Endothelial cell of umbilical vein (primary cell): ENCODE measurements at places on chromosomes 16 and 17. TPM values are rescaled to one million over a fixed set of nuclear protein-coding genes. Genes with fewer than 3 reads are reported as not detected.

The MYO18A gene
- 3.9 and 4.5 TPM in 2 replicates for polyA plus RNA-seq

DNA sequence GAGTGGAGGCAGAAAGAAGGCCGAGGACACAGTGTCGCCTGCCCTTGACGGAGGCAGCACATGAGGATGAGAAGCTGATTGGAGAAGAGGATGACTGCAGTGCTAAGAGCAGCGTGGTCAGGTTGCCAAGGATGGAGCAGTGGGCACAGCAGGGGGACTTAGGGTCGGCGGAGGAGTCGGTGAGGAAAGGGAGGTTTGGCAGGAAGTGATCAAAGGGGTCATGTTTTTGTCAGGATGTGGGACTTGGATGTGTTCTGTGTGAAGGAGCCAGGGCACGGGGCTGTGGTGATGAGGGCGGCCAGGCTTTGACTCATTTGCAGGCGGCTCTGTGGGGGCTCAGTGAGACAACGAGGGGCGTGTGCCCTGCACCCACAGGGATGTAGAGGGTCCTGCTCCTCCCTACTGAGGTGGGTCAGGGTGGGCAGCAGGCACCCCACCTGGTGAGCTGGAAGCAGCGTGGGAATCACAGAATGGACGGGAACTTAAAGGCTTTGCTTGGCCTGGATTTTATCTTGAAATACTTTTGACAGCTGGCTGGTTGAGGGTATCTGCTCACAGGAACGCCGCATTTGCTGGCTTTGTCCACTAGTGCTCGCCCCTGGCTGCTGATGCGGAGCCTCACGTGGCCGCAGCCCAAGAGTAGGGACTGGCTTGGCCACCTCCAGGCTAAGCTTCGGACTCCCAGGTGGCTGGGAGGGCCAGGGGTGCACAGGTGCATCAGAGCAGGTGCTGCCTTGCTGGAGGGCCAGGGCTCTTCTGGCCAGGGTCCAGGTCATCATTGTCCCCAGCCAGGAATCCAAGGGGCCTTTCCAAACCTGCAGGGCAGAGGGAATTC, 6.0 kb downstream of the MPG start:
- peak; percentile 64 for DNase-seq

- DNase-seq, result no peak
Measured at GRCh38 chr17:2854143-2855055, 58.2 kb downstream of the RAP1GAP2 start.

DNA sequence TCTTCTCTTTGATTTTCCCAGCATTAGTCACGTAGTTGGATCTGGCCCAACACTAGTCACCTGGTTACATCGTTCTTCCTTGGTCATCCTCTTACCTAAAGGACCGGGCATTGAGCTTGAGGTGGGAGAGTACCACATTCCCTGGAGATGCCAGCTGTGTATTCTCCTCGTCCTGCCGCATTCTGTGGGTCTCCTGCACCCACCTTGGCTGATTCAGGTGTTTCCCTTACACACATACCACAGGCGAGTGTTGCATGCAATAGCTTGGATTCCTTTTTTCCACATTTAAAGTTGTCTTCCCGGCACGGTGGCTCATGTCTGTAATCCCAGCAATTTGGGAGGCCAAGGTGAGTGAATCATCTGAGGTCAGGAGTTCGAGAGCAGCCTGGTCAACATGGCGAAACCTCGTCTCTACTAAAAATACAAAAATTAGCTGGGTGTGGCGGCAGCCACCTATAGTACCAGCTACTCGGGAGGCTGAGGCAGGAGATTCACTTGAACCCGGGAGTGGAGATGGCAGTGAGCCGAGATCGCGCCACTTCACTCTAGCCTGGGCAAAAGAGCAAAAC, 21.6 kb upstream of the CLEC18C start:
- no peak for DNase-seq

GRCh38 chr16:24130494-24131085, 125.5 kb upstream of the CACNG3 start:
- no peak for DNase-seq

The SLC5A10 gene
- polyA plus RNA-seq, result not detected in 2 replicates

DNA sequence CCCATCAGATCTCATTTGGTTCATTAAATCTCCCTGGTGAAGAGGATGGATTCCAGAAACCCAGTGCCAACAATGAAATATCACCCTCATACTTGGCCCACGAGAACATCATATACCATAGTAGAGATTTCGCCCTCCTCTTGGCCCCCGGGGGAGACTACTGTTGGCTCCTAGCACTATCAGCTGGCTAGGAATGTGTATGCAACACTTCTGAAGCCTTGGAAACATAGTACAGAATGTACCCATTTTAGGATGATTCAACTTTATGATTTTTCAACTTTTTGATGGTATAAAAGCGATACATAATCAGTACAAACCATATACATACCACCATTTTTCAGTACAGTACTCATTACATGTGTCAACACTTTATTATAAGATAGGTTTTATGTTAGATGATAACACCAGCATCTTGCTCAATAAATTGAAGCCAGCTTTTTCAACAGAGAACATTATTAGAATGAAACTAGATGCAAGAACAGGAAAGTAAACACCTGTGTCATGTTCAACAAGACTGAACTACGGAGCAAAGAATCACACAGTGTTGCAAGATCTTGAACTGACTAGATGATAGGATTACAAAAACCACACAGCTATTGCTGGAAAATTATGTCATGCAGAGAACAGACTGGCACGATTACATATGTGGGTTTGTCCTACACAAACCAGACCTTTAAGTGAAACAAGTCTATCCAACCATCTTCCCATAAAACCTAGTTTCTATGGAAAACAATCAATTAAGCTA, 17.2 kb downstream of the RSL1D1 start:
- DNase-seq, result no peak

- no peak for DNase-seq
Measured at GRCh38 chr16:28192806-28193529, 18.8 kb downstream of the XPO6 start.

The TRIM16 gene
- polyA plus RNA-seq, result 41.2 and 41.7 TPM in 2 replicates

DNA sequence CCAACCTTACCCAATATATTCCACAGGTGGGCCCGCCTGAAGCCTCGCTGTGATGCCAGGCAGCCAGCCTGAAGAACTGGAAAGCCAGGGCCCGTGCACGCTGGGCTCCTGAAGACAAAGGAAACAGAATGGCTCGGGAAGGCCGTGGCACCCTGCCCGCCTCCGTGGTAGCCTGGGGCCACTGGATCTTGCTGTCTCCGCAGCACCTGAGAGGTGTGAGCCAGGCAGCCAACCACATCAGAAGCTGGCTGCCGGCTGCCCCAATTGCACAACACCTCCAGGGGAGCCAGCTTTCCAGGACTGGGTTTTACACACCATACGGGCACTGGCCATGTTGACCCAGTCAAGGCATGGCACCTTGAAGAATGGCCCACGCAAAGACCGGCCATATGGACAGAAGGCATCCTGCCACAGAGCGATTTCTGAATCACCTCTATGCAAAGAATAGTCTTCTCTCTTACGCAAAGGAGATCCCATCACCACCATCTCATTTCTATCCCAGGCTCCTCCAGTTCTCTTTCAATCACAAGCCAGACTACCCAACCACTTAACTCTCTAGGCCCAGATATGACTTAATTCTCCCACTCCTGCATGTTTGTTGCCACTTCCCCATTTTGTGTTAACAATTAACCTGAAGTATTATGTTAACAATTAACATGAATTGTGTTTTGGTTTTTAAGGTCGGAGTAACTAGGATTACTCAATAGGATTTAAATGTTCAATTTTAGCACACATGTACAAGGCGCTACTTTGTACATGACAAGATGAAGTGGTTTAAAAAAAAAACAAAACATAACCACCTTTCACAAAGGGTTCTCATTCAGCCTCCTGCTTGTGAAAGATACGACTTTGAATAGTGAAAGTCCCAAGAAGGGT, 32.1 kb downstream of the ZFHX3 start:
- no peak for DNase-seq

- peak; percentile 80 for DNase-seq
Measured at GRCh38 chr17:78223061-78223460, 8.4 kb upstream of the TMEM235 start.

GRCh38 chr16:86986809-86987487, 330.2 kb downstream of the C16orf95 start:
- no peak for DNase-seq

DNA sequence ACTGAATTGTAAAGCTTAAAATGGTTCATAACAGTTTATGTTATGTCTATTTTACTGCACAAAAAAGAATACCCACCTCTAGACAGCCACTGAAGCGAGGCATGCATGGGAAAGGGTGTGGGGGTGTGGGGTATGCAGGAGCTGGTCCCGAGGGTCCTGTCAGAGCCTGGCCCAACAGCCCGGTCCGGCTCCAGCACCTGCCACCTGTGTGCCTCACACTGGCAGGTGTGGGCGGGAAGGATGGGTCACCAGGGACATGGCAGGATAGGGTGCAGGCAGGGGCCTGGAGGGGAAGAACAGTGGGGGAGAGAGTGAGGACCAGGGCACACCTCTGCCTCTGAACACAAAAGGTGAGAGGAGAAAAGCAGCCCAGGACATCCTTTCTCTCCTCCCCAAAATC, 22.8 kb upstream of the RASD1 start:
- no peak for DNase-seq

- no peak for DNase-seq
Measured at GRCh38 chr17:12738624-12739023, 50.7 kb upstream of the ARHGAP44 start.

DNA sequence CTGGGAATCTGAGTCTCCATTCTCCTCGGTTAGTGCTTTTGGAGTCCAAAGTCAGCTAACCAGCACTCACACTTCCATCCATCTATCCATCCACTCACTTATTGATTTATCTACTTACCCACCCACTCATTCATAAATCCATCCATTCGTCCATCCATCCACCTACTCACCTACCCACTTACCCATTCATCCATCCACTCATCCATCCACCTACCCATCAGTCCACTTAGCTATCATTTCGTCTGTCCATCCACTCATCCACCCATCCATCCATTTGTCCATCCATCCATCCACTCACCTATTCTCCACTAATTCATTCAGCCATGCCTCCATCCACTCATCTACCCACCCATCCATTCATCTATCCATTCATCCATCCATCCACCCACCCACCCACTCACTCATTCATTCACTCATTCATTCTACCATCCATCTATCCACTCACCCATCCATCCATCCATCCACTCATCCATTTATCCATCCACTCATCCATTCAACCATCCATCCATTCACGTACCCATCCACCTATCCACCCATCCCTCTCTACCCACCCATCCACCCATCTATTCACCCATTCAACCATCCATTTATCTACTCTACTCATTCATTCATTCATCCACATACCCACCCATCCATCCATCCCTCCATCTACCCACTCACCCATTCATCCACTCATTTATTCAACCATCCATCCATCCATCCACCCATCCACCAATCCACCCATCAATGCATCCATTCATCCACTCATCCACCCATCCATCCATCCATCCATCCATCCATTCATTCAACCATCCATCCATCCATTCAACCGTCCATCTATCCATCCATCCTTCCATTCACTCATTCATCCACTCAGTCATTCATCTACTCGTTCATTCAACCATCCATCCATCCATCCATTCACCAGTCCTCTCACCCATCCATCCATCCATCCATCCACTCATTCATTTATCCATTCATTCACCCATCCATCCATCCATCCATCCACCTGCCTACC, 26.1 kb downstream of the NLRC3 start:
- no peak for DNase-seq

DNA sequence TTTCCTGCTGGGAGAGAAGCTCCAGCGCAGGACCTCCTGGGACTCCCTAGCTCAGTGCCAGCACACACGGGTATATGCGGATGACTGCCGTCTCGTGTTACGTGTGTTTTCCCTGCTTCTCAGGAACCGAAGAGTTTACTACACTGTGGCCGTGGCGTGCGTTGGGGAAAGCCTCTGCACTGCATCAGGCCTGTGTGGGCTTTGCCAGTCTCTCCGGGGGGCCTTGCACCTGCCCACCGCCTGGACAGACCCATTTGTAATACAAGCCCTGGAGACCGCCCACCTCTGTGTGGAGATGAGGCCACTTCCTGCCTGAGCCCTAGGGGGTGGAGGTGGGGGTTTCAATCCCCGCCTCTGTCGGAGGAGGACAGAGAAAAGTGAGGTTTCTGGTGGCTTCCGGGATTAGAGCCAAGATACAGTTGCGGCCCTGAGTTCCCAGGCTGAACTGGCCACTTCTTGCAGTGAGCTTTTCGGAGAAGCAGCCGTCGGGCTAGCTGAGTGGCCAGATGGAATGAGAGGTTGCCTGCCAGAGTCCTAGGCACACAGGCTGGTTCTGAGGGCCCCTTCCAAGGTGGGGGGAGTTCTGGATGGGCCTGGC, 43.4 kb upstream of the GSE1 start:
- no peak for DNase-seq

The SLC13A2 gene
- polyA plus RNA-seq, result not detected in 2 replicates

DNA sequence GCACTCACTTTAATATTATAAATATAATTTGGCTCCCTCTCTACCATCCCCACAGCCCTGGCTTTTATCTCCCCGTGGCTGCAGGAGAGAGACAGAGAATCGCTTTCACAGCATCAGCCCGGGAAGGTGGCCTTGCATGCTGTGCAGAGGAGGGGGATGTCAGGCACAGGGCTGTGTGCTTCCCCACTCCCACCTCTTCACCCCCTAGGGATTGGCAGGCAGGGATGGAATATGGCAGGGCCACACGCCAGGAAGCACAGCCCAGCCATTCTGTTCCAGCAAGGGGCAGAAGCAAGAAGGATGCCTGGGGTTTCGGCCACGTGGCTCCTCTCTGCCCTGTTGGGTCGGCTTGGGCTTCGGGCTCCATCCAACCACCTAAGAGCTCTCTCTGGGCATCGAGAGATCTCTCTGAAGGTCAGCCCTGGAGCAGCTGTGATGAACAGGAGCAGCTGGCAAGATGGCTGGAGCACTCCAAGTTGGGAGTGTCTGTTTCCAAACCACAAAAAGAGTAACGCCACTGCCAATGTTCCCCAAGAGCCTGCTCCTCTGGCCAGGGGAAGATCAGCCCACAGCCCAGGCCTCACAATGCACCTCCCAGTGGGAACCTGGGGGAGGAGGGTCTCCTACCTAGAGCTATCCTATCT, 223.2 kb downstream of the C16orf78 start:
- DNase-seq, result no peak

- DNase-seq, result no peak
Measured at GRCh38 chr17:66855204-66855603, 20.3 kb downstream of the CACNG5 start.

GRCh38 chr16:14004031-14004728, 66.9 kb upstream of the MRTFB start:
- no peak for DNase-seq

DNA sequence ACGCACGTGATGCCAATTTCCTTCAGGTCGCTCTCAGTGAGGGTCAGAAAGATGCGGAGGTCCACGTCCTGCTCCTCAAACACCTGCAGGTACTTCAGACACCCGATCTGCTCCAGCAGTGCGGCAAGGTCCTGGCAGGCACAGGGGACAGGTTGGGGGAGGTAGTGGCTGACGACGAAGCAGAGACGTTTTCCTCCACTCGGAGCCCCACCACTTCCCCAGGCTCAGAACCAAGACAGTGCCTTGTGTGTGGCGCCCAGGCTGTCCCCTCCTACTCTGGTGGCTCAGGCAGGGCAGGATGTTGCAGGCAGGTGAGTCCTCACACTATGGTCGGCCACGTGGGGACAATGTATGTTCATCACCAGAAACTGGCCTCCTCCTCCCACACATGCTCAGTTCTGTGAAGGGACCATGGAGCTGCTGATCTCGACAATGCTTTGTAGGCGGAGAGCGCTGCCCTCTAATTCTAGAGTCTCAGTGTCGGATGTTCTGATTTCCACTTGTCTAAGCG, 5.7 kb downstream of the NUDT16L1 start:
- no peak for DNase-seq

- DNase-seq, result no peak
Measured at GRCh38 chr17:260031-260791, 78.8 kb upstream of the DOC2B start.

The ITGAE gene
- polyA plus RNA-seq, result 46.3 and 71.6 TPM in 2 replicates

- no peak for DNase-seq
Measured at GRCh38 chr17:77491921-77492445, 351.2 kb downstream of the SEC14L1 start.
